ENCODE measurements at places on chromosomes 6 and 20. TPM values are rescaled to one million over a fixed set of nuclear protein-coding genes. Genes with fewer than 3 reads are reported as not detected.
A peak's percentile ranks its signal among the peaks of the same experiment; 100 is the strongest.

TLDC2 gene
- 0.14 TPM for total RNA-seq

SLC22A2 gene
- total RNA-seq = not detected

SPEF1 gene
- not detected for total RNA-seq

TRIM27 gene
- 83.0 TPM for total RNA-seq

EPB41L1 gene
- 21.1 TPM for total RNA-seq

TINAG gene
- total RNA-seq = not detected

TMC2 gene
- not detected for total RNA-seq

MYBL2 gene
- total RNA-seq = 8.7 TPM

HLA-DQB2 gene
- total RNA-seq = not detected

PARD6B gene
- total RNA-seq = 0.28 TPM

SLC35D3 gene
- not detected for total RNA-seq

PPIL6 gene
- 0.34 TPM for total RNA-seq

PLN gene
- not detected for total RNA-seq

MAPK13 gene
- 5.6 TPM for total RNA-seq

BPIFA1 gene
- total RNA-seq = not detected

DNA sequence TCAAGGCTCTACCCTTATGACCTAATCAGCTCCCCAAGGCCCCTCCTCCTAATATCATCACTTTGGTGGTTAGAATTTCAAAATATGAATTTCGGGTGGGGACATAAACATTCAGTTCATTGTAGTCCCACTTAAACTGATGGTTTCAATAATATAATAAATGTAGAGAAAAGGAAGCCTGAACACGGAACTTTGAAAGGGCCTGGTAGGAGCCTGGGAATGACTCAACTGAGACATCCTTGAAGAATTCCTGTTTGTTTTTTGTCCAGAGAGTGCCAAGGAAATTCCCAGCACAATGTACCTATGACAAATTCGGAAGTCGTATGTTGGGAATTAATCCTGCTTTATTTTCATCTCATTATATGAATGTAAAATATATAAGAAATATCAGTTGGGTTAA, 457.9 kb downstream of the PLCB1 start:
- DNase-seq = peak; percentile 93

DNA sequence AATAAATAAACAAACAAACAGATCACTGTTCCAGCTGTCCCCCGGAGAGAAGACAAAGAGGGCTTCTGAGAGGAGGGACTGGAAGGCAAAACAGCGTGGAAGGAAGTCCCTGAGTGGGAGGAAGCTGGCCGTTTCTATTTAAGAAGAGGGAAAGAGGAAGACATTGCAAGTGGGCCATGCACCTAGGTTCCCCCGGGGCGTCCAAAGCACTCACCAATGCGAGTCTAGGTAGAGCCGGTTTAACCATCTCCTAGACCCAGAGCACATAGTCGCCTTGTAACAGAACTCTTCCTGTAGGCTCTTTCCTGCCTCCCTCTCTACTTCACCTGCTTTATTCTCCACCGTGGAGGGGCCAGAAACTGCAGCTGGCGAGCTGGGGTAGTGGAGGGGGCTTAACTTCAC, 158.4 kb downstream of the ZDHHC14 start:
- no peak for DNase-seq

GRCh38 chr6:164897523-164898235, 411.7 kb downstream of the C6orf118 start:
- no peak for DNase-seq

- no peak for DNase-seq
These were observed 32.7 kb upstream of the SENP6 start for GRCh38 chr6:75568965-75569364.

DNA sequence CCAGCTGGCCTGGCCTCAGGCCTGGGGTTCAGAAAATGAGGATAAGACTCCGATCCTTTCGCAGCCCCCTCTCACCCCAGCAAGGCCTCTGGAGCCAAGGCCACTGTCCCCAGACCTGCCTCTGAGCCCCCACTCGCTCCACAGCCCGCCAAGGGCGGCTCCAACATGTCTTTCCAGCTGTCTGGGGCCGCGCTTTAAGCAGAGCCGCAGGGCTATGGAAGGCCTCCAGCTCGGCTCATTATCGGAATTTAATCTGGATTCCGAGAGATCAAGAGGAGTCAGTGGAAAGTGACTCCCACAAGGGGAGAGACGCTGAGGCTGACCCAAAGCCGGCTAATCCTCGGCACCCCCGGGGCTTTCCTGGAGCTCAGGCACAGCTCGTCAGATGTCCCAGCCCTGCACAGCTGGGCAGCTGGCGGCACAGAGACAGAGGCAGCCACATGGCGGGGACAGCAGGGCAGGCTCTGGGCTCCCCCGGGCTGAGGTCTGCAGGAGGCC, 41.8 kb downstream of the BMP7 start:
- no peak for DNase-seq

DNA sequence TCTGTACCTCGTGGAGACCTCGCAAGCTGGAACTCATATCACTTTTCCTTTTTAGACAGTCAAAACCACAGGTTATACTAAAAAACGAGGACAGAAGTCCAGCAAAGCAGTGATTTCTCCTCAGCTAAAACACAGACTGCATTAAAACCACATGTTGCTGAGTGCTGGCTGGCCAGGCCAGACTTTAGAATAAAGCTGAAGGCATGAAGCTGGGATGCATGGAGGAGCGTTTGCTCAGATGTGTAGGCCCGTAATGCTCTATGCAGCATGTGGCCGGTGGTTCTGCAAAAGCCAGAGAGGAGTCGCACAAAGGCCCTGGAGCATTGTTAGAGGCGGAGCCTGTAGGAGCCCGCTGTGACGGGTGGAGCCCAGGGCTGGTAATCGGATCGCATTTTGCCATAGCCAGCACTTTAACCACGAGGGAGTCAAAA, 83.6 kb downstream of the SMOC2 start:
- no peak for DNase-seq

- DNase-seq = no peak
These were observed 118.0 kb downstream of the GRM1 start for GRCh38 chr6:146146836-146147235.

DNA sequence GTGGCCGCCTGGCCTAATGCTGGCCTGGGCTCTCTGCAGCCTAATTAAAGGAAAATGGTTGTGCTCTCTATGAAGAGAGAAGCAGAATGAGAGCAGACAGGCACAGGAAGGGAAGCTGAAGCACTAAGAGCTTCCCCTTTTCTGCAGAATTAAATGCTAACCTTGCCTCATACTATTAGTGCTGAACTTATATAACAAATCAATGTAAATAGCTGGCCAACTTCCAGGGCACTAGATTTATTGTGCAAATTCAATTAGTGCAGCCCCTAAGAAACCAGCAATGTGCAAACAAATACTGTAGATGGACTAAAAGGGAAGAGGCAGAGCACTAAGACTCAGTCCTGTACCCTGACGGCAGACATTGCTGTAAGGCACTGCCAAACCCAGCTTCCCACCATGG, 36.1 kb upstream of the INSM1 start:
- DNase-seq = no peak

DNA sequence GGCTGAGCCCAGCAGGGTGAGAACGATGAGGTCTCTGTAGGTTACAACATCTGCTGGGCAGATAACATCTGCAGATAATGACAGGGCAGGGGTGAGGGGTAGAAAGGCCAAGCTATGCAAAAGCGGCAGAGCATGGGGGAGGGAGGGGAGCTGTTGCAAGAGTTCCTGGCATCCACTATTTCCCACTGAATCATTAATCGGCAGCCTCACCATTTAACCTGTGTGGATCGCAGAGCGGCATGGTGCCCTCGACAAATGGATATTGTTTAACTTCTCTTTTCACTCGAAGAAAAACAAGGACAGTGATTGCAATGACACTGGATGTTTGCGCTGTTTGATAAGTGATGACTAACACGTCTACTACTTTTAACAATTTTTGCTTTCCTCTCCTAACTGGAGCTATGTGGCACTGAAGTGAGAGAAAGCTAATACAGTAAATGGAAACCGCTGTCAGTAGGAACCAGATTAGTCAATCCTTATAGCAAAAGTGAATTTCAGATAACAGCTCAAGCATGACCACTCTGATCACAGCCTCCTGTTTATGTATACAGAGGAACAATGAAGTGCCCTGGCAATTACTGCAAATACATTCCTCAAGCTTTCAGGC, 381.5 kb downstream of the TFAP2A start:
- no peak for DNase-seq

DNA sequence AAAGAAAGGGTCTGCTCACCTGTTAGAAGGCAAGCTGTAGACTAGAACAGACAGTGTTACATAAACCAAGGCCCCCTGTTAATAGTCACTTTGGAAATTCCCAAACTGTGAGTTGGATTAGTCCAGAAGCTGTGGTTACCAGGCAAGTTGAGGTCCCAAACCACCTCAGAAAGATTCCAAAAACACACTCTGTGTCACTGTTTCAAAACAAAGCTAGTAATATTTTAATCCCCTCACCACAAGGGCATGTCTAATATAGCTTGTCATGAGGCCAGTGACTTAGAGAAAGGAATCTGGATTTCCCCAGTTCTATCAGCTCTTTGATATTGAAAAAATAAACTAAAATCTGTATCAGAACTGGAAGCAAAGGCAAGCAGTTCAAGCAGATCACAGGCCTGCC, 244.6 kb downstream of the HAO1 start:
- no peak for DNase-seq

- no peak for DNase-seq
These were observed 4.0 kb upstream of the NNAT start for GRCh38 chr20:37516811-37517750.

- no peak for DNase-seq
These were observed 884 bp upstream of the CUTA start for GRCh38 chr6:33418690-33419291.

DNA sequence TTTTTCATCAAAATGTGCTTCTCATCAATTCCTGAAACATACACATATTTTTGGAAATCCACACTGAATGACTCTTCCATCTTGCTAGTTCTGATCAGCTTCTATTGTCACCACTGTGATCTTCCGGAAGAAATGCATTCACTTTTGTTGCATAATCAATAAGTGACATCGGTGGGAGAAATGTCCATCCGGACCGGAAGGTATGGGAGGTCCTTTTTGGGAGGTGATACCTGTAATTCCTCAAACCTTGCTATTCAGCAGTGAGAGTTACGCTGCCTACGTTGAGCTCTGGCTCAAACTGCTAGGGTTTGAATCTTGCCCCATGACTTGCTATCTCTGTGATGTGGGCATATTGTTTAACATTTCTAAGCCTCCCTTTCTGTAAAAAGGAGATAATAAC, 16.6 kb upstream of the TFB1M start:
- DNase-seq = no peak

GRCh38 chr6:144423167-144423566, 138.0 kb downstream of the UTRN start:
- DNase-seq = no peak

DNA sequence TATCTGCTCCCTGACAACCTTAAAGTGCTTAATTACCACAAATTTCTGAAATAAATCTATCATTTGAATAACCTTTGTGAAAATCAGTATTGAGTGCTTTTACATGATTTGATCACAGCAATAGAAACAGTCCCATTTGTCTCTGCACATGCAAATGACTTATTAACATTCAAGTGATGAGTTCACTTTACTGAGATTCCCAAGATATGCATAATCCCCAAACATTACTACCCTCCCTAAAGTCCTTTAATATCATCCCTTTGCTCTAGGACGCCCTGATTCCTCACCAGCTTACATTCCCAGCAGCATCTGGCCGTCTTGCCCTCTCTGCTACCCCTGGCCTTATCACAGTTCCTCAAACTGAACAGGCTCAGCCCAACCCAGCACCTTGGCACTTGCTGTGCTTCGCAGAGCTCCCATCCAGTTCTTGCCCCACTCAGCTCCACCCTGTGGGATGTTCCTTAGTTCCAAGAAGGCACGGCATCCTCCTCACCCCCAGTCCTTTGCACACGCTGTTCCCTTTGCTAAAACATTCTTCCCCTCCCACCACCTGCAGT, 347.5 kb downstream of the PREX1 start:
- no peak for DNase-seq

GRCh38 chr6:88561034-88561953, 395.1 kb upstream of the CNR1 start:
- peak; percentile 75 for DNase-seq

- DNase-seq = peak; percentile 9
These were observed 260.5 kb upstream of the MARCKS start for GRCh38 chr6:113596387-113597230.

DNA sequence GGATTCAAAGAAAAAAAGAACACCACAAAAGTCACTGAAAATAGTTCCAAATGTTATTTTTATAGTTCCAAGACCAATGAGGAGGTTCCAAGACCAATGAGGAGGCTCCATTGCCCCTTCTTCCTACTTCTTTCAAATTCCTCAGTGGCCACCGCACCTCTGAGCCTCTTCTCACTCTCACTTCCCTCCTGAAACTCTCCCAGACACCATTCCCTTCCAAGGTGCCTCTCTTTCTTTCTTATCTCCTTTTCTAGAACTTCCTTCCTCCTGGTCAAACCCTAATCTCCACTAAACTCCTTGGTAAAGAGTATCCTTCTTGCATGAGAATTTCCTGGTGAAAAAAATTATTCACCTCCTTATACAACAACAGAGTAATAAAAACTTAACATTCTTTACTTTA, 20.4 kb upstream of the MCUR1 start:
- DNase-seq = no peak

GRCh38 chr6:134979142-134979541, 29.2 kb upstream of the ALDH8A1 start:
- DNase-seq = no peak
